ENCODE measurements at places on chromosomes 1 and 21. TPM values are rescaled to one million over a fixed set of nuclear protein-coding genes. Genes with fewer than 3 reads are reported as not detected.

DNA sequence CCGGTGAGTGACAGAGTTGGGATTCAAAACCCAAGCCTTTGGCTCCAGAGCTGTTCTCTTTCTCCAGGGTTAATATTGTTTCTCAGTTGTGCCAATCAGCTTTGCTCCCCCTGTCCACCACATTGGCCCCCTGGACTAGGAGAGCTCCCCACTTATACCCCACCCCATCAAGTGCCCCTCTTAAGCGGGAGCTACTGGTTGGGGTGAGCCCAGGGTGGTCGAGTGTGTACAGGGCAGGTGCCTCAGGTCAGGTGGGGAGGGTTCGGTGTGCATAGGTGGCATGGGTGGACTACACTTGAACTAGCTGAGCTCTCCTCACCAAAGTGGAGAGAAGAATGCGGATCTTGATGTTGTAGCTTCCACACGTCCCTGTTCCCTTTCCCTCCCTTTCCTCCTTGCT lies 14.2 kb downstream of the KCNA2 start:
- no peaks in the 10 kb centered on the region for H3K4me1 ChIP-seq
- peaks cover 6% of the 10 kb centered on the region for H3K27me3 ChIP-seq
- DNase-seq: no peak
- no peak overlapping the region for H3K4me3 ChIP-seq
- no peak overlapping the region for H3K27ac ChIP-seq
- H3K36me3 ChIP-seq: no peaks in the 10 kb centered on the region

DNA sequence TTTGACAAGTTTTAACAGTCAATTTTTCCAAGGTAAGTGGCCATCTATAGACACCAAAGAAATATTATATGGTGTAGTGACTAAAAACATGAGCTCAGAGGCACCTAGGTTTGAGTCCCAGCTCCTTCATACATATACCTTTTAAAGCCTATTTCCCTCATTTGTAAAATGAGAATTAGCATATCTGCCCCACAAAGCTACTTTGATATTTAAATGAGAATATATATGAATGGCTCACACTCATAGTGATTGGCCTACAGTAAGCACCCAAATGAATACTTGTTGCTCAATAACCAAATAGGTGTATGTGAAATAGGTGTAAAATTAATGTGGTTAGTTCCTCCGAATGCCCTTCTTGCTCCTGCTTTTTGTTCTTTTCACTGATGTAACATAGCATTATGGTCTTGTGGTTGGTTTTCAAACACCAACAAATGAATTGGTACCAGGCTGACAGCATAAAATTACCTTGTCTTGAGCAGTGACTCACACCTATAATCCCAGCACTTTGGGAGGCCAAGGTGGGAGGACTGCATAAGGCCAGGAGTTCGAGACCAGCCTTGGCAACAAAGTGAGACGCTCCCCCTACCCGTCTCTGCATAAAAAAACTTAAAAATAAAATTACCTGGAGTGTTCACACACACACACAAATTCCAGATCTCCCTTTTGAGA lies 25.3 kb downstream of the CNIH4 start:
- peaks cover 29% of the 10 kb centered on the region for H3K36me3 ChIP-seq
- no peak overlapping the region for H3K27ac ChIP-seq
- no peak for DNase-seq
- H3K4me3 ChIP-seq: no peak overlapping the region

Gene VHLL
- not detected for total RNA-seq

Gene DBT
- total RNA-seq: 13.0 TPM

DNA sequence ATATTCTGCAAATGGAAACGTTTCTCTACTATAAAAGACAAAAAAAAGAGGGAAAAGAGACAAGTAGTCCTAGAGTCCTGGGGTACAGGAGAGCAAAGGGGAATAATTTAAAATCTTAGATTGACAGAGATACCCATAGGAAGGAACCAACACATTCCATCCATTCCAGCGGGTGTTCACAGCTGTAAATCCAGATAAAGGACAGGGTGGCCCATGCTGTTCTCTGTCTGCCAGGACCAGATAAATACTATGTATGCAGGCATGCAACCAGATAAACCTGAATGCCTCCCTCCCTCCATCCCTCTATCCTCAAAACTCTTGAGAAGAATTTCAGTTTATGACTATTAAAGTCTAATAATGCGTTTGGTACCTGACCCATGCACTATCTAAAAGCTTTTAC lies 131.8 kb downstream of the PTPN14 start:
- no peaks in the 10 kb centered on the region for H3K27me3 ChIP-seq
- no peaks in the 10 kb centered on the region for H3K36me3 ChIP-seq
- H3K4me3 ChIP-seq: no peak overlapping the region
- H3K4me1 ChIP-seq: peaks cover 90% of the 10 kb centered on the region

GRCh38 chr21:35321322-35322200 lies 272.5 kb upstream of the RUNX1 start:
- no peaks in the 10 kb centered on the region for H3K36me3 ChIP-seq
- no peak for DNase-seq
- peaks cover 37% of the 10 kb centered on the region for H3K27me3 ChIP-seq
- no peak overlapping the region for H3K27ac ChIP-seq
- no peak overlapping the region for H3K4me3 ChIP-seq

Gene GABPB2
- 11.1 TPM for total RNA-seq

Gene GLIS1
- 38.0 TPM for total RNA-seq

- H3K27me3 ChIP-seq: no peaks in the 10 kb centered on the region
- no peak for DNase-seq
- H3K36me3 ChIP-seq: no peaks in the 10 kb centered on the region
Observed at GRCh38 chr1:41779360-41779759, 139.4 kb downstream of the HIVEP3 start.

Gene RHD
- not detected for total RNA-seq

Gene CADM3
- total RNA-seq: 0.13 TPM

DNA sequence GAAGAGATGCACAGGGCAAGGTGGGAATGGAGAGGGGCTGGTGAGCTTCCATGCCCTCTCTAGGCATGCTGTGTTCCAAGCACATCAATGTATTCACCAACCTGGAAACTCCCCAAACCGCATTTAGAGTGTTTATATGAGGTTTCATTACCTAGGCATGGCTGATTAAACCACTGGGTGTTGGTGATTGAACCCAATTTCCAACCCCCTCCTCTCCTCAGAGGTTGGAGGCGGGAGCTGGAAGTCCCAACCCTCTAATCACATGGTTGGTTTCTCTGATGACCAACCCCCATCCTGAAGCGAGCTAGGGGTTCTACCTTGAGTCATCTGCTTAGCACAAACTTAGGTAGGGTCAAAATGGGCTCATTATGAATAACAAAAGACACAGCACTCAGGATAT lies 3.0 kb upstream of the PPIE start:
- H3K36me3 ChIP-seq: peaks cover 3% of the 10 kb centered on the region
- H3K27ac ChIP-seq: no peak overlapping the region
- DNase-seq: no peak
- no peak overlapping the region for H3K4me3 ChIP-seq
- H3K4me1 ChIP-seq: peaks cover 19% of the 10 kb centered on the region
- H3K27me3 ChIP-seq: peaks cover 38% of the 10 kb centered on the region

- H3K27me3 ChIP-seq: no peaks in the 10 kb centered on the region
- no peak overlapping the region for H3K27ac ChIP-seq
Observed at GRCh38 chr1:47257224-47257623, 25.2 kb upstream of the TAL1 start.

DNA sequence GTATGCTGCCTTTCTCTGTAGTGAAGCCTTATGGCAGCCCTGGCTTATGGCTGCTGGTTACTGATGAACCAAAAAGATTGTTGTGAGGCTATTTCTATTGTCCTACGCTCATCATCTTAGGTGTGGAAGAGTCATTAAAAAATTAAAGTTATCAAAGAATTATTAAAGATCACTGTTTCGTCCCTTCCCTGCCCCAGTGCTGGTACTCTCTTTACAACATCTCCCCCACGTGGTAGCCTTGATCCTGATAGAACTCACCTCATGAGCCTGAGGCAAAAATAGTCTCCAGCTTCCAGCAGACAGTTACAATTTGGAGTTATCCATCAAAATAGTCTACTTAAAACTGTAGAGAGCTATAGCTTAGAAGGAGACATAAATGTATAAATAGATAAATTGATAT lies 201.5 kb downstream of the S1PR1 start:
- no peak overlapping the region for H3K27ac ChIP-seq
- no peak overlapping the region for H3K4me3 ChIP-seq
- peaks cover 11% of the 10 kb centered on the region for H3K27me3 ChIP-seq
- H3K36me3 ChIP-seq: no peaks in the 10 kb centered on the region
- no peak for DNase-seq

GRCh38 chr1:223276029-223276428 lies 87.9 kb downstream of the SUSD4 start:
- H3K36me3 ChIP-seq: no peaks in the 10 kb centered on the region
- H3K27ac ChIP-seq: no peak overlapping the region
- DNase-seq: no peak
- no peak overlapping the region for H3K4me3 ChIP-seq

DNA sequence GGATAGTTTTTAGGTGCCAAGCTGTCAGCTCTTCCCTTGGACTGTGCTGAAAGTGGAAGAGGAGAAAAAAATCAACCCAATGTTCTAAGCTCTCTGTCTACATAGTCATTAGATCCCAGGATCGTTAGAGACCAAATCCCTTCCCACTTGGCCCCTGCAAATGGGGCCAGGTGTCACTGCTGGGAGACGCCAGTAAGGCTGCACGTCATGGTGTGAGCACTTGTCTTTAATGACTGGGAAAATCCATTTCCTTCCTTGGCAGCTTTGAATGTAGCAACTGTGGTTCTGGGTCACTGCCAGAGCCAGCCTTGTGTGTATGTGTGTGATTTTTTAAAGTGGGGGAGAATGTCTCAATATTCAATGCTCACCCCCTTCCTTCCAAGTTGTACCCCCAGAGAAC lies 59.9 kb downstream of the MAN1C1 start:
- H3K4me1 ChIP-seq: peaks cover 3% of the 10 kb centered on the region
- peaks cover 34% of the 10 kb centered on the region for H3K27me3 ChIP-seq
- no peak overlapping the region for H3K4me3 ChIP-seq
- no peak for DNase-seq

GRCh38 chr1:165826565-165827267 lies 698 bp upstream of the UCK2 start:
- peak overlapping the region; percentile 76 for H3K4me3 ChIP-seq
- peaks cover 17% of the 10 kb centered on the region for H3K4me1 ChIP-seq
- no peaks in the 10 kb centered on the region for H3K27me3 ChIP-seq
- H3K27ac ChIP-seq: peak overlapping the region; percentile 79
- no peaks in the 10 kb centered on the region for H3K36me3 ChIP-seq

DNA sequence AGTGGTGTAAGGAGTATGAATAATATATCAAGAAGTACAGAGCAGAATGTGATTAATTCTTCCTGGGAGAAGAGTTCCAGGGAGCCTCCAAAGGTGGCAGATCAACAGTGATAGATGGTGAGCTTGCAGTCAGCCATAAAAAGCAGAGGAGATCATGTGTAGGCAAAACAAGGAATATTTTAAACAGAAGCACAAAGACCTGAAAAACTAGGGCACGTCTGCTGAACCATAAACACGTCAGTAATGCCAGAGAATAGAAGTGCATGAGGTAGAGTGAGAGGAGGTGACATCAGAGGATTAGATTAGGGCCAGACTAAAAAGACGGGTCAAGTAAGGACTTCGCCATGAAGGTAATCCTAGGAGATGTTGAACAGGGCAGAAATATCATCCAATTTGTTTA lies 151.8 kb downstream of the EIF4G3 start:
- DNase-seq: no peak
- peaks cover 13% of the 10 kb centered on the region for H3K36me3 ChIP-seq
- H3K4me3 ChIP-seq: no peak overlapping the region

Gene AGT
- 30.1 TPM for total RNA-seq

GRCh38 chr21:41767606-41768436 lies 969 bp upstream of the RIPK4 start:
- no peak for DNase-seq
- peaks cover 5% of the 10 kb centered on the region for H3K27me3 ChIP-seq
- peak overlapping the region; percentile 76 for H3K27ac ChIP-seq
- no peaks in the 10 kb centered on the region for H3K36me3 ChIP-seq

GRCh38 chr1:114609826-114610225 lies 28.4 kb upstream of the BCAS2 start:
- H3K27ac ChIP-seq: no peak overlapping the region
- DNase-seq: no peak
- H3K4me3 ChIP-seq: no peak overlapping the region
- no peaks in the 10 kb centered on the region for H3K36me3 ChIP-seq

Data from osteocyte (in vitro differentiated cells).